ENCODE measurements at places on chromosomes 5 and 9.
A peak's percentile ranks its signal among the peaks of the same experiment; 100 is the strongest.

DNA sequence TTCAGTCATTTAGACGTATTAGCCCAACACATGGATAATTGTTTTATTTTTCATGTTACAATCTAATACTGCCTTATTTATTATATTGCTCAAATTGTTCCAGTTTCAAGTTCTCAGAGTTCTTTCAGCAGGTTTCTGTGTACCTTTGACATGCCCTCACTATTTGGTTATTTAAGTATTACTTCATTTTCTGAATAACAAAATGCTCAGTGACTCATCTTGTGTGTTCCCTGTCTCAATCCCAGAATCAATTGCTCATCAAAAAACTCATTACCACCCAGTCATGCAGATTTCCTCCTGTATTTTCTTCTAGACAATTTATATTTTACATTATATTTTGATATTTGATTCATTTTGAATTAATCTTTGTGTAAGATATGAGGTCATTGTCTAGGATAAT lies 562.6 kb downstream of the ANXA1 start:
- no peak for DNase-seq

DNA sequence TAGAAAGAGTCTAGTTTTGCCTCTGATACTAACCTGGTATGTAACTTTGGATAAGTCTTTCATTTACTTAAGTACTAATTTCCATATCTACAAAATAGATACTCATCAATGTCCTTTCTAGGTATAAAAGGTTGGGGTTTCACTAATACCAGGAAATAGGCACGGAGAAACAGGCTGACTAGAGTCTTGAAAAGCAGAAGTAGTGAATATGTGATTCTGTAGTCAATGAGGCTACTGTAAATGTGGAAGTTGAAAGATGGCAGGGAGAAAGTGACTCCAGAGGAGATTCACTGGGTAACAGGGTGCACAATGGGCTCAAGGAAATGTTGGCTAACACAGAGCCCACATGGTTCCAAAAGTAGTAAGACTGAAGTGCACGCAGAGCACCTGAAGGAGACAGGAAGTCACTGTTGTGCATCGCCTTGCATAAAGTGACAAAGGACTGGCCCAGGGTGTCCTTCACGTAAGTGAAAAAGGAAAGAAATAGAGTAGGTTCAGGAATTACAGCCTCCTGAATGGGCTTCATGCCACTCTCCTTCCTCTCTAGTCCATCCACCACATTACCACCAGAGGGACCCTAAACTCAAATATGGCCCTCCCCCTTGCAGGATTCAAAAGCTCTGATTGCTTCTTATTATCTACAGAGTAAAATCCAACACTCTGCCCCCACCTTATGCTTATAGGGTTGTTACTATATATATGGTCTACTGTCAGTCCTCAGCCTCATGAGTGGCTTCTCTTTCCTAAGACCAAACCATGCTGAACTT lies 288.0 kb upstream of the SMARCA2 start:
- DNase-seq = peak; percentile 16

- peak; percentile 56 for DNase-seq
Observed at GRCh38 chr5:6837519-6838110, 124.4 kb downstream of the TENT4A start.

- DNase-seq = no peak
Observed at GRCh38 chr9:87592554-87593358, 95.1 kb downstream of the DAPK1 start.

DNA sequence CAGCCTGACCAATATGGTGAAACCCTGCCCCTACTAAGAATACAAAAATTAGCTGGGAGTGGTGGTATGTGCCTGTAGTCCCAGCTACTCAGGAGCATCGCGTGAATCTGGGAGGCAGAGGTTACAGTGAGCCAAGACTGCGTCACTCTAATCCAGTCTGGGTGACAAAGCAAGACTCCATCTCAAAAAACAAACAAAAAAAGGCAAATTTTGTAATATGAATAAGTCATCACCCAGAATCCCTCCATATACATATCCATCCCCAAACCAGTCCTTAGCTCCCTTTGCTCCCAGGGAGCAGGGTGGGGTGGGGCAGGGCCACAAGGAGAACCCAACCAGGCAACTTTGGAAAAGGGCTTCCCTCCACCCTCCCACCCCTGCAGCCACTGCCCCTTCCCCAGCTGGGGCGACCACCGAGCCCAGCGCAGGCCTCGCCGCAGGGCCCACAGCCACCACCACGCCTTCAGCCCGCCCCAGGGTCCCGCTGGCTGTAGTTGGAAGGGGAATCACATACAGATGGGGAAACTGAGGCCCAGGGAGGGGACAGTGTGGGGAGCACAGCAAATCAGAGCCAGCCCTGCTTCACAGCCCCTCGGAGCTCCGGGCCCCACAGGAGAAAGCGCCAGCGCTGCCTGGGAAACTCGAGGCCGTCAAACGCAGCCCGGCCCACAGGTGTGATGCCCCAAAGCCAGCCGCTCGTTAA lies 7.8 kb downstream of the NOTCH1 start:
- no peak for DNase-seq

DNA sequence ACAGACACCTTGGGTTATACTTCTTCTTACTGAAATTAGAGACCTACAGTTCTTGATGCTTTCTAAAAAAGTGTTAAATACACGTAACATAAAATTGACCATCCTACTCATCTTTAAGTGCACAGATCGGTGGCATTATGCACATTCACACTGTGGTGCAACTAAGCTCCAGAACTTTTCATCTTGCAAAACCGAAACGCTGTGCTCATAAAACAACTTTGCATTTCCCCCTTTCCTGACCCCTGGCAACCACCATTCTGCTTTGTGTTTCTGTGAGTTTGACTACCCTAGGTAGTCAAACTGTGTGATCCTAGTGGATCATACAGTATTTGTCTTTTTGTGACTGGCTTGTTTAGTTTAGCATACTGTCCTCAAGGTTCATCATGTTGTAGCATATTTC lies 3.9 kb downstream of the MVB12B start:
- DNase-seq = no peak

DNA sequence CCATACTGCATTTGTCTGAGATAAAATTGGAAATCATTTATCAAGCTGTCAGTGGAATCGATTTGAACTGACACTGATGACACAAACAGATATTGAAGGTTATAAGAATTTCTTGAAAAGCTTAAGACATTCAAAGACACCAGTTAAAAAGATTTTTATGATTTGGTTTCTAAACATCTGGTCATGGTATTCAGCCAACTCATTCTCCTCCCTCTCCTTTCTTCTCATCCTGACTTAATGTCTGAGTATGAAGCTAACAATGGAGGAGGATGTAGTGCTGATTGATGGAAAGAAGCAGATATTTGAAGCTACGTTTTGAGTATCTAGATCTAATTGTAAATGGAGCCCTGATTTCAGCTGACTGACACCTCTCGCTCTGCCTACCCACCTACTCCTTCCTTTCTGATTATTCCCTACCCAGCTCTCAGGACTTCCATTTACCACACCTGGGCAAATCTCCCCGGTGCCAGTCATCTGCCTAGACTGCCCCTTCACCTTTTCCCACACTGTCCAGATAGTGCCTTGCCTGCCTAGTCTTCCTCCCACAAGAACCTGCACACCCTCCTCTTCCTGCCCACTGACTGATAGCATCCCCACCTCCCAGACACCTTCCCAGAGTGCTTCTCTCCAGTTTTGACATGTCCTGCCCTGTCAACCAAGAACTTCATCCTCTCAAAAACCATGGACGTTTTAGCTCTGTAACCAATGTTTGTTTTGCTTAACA lies 20.7 kb upstream of the LIFR start:
- no peak for DNase-seq

All from activated naive CD4-positive, alpha-beta T cell treated with anti-CD3 and anti-CD28 coated beads for 36 hours (primary cell).